Activated CD4-positive, alpha-beta T cell treated with anti-CD3 and anti-CD28 coated beads for 4 hours (primary cell): ENCODE measurements at places on chromosomes 12 and 14.

GRCh38 chr14:22464422-22465142, 124.4 kb downstream of the DAD1 start:
- DNase-seq = no peak

- DNase-seq = no peak
These were observed 57.1 kb downstream of the KDM2B start for GRCh38 chr12:121523741-121524140.

GRCh38 chr12:14654416-14654815, 42.0 kb downstream of the GUCY2C start:
- no peak for DNase-seq

GRCh38 chr14:99015833-99016232, 256.2 kb downstream of the BCL11B start:
- DNase-seq = no peak

DNA sequence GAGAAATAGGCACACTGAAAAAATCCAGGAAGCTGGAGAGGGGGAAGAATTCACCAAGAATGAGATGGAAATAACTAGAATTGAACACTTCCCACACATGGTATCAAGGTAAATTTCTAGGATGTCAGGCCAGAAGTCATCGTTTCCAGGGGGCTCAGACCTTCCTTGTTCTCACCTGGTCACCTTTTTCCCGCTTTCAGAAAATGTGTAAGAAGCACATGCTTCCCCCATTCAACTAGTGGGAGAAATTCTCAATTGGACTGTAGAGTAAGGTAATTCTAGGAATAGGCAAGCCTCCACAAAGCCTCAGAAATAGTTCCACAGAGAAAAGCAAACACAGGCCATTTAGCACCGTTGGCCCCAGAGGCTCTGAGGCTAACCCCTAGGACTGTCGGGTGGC, 2.8 kb upstream of the PTMS start:
- DNase-seq = no peak

DNA sequence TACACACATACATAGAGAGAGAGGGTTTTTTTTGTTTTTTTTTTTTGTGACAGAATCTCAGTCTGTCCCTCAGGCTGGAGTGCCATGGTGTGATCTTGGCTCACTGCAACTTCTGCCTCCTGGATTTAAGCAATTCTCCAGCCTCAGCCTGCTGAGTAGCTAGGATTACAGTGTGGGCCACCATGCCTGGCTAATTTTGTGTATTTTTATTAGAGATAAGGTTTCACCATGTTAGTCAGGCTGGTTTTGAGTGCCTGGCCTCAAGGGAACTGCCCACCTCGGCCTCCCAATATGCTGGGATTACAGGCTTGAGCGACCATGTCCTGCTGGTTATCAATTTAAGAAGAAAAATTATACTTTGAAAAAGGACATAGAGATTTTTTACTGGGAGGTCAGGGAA, 710.6 kb downstream of the SLC6A15 start:
- DNase-seq = no peak

GRCh38 chr12:85448548-85449139, 168.6 kb downstream of the ALX1 start:
- DNase-seq = no peak

- DNase-seq = no peak
These were observed 15.1 kb upstream of the ZFP36L1 start for GRCh38 chr14:68807987-68808386.

- DNase-seq = no peak
These were observed 15.8 kb downstream of the FOXA1 start for GRCh38 chr14:37579274-37579673.

GRCh38 chr14:74893614-74894091, 11.9 kb downstream of the DLST start:
- no peak for DNase-seq

GRCh38 chr14:60153991-60154390, 11.2 kb downstream of the DHRS7 start:
- DNase-seq = no peak

DNA sequence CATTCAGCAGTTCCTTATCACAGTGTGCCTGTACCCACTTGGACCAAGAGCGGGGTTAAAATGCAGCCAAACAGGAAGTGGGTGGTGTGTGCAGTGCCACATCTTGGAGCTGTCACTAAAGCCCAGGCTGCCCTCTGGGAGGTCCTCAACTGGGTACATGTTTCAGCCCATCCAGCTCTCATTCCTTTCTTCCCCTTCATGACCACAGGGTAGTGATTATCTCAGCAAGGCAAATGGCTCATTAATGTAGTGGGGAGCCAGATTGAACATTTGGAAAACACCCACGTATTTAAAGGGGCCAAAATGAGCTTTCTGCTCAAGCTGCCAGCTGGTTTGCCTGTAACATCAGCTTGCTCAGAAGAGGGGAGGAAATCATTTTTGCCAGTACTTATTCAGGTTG, 210.8 kb upstream of the BTG1 start:
- no peak for DNase-seq

- DNase-seq = no peak
These were observed 7.8 kb downstream of the PPP2R3C start for GRCh38 chr14:35114036-35114435.

- no peak for DNase-seq
These were observed 49.4 kb upstream of the RERG start for GRCh38 chr12:15270591-15270990.

- no peak for DNase-seq
These were observed 13.9 kb downstream of the SLC39A5 start for GRCh38 chr12:56243731-56244181.

GRCh38 chr12:120720234-120720986, 5.2 kb upstream of the ACADS start:
- no peak for DNase-seq

DNA sequence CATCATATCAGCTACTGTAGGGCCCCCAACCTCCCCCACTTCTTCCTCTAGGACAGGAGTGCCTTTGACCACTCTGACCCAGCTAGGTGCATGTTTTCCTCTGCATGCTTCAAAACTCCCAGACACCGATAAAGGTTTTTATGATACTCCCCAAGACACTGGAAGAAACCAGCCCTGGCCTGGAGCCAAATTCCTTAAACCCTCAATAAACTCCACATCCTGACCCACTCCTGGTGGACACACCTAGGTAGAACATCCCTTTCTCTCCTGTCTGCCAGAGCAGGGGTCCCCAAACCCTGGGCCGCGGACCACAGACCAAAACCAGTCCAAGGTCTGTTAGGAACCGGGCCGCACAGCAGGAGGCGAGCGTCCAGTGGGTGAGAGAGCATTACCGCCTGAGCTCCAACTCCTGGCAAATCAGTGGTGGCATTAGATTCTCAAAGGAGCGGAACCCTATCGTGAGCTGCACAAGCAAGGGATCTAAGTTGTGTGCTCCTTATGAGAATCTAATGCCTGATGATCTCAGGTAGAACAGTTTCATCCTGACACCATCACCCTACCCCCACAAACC, 49.6 kb downstream of the NT5DC3 start:
- DNase-seq = no peak

DNA sequence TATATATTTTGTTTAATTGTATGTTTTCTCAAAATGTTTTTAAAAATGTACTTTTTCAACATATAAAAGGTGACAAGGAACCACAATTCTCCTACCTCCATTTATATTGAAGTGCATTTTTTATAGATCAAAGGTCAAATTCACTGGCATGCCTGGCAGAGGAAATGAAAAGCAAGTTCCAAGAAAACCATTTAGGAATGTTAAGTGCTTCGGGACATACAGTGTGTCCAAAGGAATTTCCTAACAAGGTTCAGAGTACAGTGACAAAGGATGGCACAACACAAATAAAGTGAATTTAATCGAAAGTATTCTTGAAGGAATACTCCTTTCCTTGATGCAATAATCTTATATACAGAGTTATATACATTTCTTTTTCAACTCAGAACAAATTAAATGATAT, 242.3 kb downstream of the CCER1 start:
- no peak for DNase-seq

DNA sequence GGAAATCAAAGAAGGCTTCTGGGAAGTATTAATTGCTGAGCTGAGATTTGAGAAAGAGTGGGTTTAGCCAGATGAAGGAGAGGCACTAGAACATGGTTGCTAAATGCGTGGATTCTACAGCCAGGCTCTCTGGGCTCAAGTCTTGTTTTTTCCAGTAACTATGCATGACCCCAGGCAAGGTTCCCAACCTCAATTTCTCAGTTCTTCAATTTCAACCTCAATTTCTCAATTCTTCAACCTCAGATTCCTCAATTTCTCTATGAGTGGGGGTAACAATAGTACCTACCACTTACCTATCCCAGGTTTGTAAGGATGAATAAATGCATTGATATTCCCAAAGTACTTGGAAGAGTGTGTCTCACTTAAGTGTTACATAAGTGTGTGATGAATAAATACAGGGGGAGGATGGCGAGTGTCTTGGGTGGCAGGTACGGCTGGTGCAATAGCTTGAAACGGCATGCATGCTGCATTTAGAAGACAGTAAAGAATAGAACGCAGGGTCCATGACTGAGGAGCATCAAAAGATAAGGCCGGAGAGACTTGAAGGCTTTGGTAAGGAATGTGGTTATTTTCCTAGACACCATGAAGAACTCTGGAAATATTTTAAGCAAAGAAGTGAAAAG, 149.1 kb upstream of the ATP2B1 start:
- DNase-seq = no peak

- no peak for DNase-seq
These were observed 26.7 kb downstream of the TOGARAM1 start for GRCh38 chr14:44988694-44989093.

GRCh38 chr14:49982501-49982951, 89.6 kb downstream of the ARF6 start:
- DNase-seq = no peak

DNA sequence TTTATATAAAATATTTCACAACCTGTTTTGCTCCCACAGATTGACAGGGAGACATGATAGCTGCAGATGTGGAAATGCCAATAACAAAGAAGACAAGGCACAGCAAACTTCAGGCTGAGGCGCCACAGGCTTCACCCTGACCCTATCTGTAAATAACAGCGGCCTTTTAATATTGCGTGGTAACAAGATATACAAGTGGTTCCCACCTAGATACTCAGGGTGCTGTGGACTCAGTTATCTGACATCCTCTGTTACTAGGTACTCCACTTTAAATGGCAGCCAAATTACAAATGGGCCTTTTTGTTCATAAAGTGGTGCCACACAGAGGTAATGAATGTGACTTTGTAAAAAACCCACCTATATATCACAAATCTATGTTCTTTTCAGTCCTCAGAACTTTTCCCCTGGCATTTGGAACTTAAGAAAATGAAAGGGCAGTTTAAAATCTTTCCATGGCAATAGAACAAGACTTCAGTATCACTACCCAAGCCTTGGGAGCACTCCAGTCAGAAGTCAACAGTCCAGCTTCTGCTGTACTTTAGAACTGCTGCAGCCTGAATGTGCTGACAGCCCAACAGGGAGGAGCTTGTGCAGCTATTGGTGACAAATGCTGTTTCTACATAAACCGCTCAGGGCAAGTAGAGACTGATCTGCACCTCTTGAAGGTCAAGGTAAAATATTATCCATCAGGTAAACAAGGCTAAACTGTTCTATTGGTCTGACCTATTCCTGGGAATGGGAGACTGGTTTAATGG, 86.2 kb upstream of the DCD start:
- DNase-seq = no peak

DNA sequence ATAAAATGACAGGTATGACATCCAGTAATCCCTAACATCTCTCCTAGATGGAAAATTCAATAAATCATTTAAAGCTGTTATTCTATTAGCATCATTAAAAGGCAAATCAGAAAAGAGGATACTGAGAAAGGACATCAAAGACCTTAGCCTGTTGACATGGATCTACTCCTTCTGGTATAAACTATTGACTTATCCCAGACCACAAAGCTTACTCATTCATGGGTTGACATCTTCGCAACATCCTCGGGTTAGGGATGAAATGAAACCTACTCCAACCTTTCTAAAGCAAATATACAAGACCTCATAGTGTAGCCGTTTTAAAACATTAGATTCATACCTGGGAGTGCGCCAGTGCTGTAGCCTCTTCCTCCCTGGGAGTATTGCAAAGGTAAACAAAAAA, 191.5 kb upstream of the BTG1 start:
- no peak for DNase-seq

DNA sequence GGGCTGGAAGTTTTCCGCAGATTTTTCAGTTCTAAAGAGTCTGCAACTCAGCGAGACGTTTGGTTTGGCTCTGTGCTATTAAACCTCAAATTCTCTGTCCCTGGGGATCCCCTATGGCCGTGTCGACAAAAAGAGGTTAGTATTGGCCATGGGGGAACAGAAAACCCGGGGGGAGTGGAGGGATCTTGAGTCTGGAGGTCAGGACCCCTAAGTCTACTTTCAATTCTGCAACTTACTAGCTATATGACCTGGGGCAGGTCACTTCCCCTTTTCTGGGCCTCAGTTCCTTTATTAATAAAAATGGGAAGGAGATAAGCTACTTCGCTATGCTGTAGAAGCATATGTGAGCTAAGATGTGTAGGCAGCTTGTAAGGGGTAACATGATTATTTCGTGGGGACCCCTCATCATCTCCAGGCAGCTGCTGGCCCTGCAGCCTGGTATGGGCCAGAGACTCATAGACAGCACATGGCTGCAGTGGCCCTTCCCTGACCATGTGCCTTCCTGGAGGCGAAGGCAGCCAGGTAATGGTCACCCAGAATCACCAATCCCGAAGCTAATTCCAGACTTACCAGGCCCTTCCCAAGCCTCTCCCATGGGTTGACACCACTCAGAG, 8.6 kb downstream of the ASB2 start:
- DNase-seq = no peak

DNA sequence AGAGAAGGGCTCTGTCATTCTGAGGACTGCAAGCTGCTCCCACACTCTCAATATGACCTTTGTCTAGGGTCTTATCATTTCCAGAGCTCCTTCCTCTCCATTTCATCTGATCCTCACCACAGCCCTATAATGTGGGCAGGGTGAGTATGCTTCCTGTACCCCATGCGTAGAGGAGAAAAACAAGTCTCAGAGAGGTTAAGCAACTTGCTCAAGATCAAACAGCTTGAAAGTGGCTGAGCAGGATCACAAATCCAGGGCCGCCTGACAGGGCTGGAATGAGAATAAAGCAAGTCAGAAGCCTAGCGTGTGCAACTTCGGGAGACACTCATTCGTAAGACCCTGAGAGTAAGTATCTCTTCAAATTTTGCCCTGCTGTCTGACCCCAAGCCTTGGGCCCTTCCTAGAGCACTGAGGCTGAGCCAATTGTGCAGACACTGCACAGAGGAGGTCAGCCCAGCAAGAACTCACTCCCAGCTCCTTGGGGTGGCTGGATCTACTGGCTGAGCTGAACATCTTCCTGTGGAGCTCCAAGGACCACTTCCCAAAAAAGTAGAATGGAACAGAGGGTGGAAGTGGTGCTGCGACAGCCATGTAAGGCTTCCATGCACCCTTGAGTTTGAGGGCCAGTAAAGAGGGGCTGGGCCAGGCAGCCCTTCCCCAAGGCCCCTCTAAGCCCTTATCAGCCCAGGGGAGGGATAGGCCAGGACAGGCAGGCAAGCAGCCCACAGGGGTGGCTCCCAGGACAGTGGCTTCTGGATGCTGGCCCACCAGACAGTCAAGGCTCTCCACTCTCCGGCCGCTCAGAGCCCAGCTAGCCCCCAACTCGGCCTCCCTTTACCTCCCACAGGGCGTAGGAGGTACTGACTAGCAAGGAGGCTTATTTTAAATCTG, 10.5 kb downstream of the ZFP36L1 start:
- DNase-seq = peak; percentile 54

GRCh38 chr14:35978561-35978960, 152.4 kb downstream of the BRMS1L start:
- no peak for DNase-seq

- no peak for DNase-seq
These were observed 573.8 kb downstream of the SOX5 start for GRCh38 chr12:23375621-23376020.
